ENCODE measurements at places on chromosomes 1 and 21.

GRCh38 chr1:225863167-225863566 is 19.0 kb downstream of the TMEM63A start:
- no peak for DNase-seq

DNA sequence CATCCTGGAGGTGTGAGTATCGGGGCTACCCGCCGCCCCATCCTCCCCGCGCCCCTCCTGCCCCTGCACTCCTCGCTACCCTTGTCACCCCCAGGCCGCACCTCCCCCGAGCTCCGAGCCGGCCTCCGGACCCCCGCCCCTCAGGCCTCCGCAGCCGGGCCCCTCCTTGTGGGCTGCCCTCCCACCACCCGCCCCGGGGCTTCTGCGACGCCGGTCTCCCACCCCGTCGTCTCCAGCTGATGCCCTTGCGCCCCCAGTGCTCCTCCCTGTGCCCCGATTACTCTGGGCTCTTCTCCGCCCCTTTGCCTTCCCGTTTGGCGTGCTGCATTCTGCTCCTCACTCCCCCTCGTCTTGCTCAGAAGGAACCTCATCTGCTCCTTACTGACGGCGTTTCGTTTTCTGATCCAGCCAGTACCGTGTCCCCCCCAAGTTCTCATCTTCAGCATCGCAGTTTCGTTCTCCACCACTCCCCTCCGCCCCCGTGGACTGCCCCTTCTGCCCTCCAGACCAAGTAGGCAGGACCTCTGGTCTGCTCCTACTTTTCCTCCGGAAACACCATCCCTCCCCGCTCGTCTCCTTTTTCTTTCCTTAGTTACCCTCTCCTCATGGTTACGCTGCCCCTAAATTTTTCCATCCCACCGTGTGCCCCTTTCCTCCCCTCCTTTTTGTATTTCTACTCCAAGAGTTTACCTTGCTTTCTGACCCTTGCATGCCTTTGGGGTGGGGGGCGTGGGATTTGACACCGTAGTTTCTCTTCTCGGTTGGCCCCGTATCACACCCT is 841 bp downstream of the SNX27 start:
- peak; percentile 69 for DNase-seq

- DNase-seq, result peak; percentile 2
Observed at GRCh38 chr1:233721004-233721595, 107.2 kb downstream of the KCNK1 start.

- DNase-seq, result no peak
Observed at GRCh38 chr1:38152351-38153065, 105.9 kb upstream of the POU3F1 start.

- no peak for DNase-seq
Observed at GRCh38 chr1:72184099-72184701, 98.1 kb downstream of the NEGR1 start.

GRCh38 chr1:44029260-44029910 is 1.9 kb downstream of the SLC6A9 start:
- no peak for DNase-seq

- no peak for DNase-seq
Observed at GRCh38 chr1:240385985-240386978, 225.7 kb downstream of the GREM2 start.

DNA sequence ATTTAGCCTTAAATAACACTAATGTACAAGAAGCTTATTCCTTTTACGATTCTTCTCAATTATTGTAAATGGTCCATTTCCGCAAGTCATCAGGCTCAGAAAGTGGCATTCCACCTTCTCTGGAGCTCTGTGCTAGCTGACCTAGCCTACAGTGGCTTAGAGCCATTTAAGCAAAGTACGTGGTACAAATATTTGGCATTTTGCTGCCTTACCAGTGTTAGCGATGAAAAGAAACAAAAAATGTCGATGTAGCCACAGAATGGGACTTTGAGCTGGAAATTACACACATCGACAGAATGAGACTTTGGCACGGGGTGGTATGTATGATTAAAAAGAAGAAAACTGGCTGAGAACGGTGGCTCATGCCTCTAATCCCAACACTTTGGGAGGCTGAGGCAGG is 26.1 kb downstream of the OVAAL start:
- no peak for DNase-seq

DNA sequence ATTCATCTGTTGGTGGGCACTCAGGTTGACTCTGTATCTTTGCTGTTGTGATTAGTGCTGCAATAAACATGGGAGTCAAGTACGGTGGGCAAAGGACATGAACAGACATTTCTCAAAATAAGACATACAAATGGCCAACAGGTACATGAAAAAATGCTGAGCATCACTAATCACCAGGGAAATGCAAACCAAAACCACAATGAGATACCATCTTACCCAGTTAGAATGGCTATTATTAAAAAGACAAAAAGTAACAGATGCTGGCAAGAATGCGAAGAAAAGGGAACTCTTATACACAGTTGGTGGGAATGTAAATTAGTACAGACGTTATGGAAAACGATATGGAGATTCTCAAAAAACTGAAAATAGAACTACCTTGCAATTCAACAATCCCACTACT is 98.9 kb downstream of the TMEM53 start:
- DNase-seq, result no peak

GRCh38 chr1:223848536-223848935 is 2.8 kb upstream of the TP53BP2 start:
- no peak for DNase-seq

DNA sequence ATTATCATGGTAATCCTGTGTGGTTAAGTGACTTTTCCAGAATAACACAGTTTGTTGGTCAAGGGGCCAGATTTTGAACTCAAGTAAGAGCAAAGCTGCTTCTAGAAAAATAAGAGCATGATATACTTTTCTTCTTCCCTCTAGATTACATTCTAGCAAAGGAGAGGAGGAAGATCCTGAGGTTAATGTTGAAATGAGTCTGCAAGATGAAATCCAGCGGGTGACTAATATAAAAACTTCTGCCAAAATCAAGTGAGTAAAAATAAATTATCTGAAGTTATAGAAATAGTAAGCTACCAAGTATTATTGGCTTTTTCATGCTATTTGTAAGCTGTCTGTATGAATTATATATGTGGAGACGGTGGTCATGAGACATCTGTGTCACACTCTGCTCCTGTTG is 12.8 kb downstream of the WDR3 start:
- no peak for DNase-seq

DNA sequence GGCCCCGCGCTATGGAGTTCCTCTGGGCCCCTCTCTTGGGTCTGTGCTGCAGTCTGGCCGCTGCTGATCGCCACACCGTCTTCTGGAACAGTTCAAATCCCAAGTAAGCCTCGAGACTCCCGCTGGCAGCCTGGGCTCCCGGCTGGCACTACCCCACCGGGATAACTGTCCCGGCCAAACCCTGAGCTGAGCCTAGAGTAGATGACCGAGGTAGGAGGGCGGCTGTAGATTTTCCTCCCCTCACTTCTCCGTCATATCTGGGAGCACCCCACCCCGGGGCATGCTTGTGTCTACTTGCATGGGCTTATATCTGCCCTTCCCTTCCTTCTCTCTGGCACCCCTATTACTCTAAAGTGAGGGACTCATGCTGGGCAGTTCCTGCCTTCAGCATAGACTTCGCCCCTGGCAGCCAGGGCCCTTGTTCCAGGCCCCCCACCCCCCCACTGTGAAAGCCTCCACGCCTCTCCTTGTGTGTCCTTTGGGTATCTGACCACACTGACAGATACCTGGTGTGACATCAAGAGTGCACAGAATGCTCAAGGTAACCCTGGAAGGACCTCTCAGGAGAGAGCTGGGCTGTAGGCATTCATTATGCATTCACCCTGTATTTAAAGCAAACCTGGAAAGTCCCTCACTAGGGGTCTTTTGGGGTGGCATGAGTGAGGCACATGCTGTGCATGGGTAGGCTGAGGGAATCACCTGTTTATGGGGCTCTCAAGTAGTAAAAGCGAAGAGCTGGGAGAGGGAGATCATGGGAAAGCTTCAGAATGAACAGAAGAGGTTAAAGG is 485 bp downstream of the EFNA1 start:
- no peak for DNase-seq

DNA sequence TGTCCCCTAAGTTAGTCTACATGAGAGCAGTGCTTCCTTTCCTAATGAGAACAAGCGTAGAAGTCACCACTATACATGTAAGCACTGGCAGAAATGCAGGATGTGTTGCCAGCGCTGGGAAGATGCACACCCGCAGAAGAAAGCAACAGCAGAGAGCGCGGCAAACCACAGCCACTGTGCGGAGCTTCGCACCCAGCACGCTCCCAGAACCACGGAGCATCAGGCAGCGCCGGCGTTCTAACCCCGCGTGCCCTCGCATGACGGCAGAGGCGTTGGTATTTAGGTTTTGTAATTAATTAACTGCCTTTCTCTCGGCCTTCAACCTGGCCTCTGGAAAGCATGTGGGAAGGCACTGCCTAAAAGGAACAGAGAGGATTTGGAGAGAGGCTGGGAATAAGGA is 69.1 kb downstream of the OLIG1 start:
- no peak for DNase-seq

DNA sequence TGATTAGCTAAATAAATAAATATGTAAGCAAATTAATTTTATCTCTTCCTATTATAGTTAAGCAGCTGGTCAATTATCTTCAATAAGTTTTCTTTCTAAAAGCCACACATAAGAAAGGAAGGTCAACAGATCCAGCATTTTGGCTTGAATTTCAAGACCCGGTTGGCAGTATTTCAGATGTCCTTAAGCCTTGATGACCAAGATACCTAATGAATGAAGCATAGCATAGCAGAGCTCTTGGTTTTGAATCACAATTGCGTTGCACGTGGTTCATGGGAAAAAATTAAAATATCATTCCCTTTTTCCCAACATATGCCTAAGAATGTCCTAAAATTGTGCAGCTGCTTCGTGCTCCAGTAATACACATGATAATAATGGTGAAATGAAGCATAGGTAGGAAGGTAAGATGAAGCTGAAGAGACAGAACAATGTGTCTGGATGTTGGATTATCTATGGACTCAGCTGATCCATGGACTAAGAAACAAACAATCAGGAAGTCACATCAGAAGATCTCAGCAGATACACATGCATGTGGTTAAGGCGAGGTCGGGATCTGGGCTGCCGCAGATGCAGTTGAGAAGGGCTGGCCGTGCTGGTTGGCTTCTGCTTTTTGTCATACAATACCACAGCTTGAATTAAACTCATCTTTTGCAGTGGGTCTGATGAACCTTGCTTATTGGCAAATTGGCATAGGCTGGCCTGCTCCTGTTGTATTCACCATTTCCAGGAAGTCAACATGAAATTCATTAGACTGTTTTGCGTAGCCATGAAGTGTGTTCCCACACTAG is 284.9 kb upstream of the RUNX1 start:
- peak; percentile 47 for DNase-seq

GRCh38 chr1:3869751-3870301 is 12.6 kb downstream of the DFFB start:
- no peak for DNase-seq

DNA sequence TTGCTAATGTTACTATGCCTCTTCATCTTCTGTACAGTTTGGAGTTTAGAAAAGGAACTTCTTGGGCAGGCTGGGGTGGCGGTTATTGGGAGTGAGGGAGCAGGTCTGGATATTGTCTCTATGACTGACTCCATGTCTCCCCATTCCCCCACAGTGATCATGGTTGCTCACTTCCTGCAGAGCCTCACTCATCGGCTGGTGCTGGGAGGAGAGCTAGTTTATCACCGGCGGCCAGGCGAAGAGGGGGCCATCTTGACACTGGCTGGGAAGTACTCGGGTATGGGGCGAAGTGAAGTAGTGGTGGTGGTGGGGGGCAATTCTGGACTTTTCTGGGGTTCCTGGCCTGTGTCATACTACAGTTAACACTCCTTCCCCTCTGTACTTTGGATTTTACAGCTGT is 2.2 kb downstream of the TOMM40L start:
- DNase-seq, result peak; percentile 30

DNA sequence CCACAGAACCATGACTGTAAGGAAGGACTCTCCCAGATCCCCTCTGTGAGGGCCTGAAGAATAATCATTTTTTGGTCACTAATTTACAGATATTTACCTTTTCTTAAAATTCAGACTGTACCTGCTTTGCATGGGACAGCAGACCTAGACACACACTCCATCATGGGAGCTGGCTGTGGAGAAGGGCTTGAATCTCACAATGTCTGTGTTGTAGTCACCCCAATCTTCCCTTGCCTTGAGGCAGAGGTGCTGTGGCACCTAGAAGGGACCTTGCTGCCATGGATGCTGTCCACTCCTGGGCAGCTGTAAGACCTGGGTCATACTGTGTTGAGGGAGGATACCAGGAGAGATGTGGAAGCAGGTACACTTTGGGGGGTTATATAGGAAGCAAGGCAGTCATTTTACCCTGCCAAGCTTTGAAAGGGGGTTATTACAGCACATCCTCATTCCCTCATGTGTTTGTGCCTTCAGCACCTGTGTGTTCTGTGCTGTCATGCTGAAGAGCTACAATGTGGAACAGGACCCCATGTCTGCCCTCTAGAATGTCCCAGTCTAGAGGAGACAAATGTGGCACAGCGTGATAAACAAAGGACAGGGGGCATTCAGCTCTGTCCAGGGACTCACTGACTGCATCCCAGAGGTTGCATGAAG is 27.1 kb downstream of the TRAF5 start:
- no peak for DNase-seq

DNA sequence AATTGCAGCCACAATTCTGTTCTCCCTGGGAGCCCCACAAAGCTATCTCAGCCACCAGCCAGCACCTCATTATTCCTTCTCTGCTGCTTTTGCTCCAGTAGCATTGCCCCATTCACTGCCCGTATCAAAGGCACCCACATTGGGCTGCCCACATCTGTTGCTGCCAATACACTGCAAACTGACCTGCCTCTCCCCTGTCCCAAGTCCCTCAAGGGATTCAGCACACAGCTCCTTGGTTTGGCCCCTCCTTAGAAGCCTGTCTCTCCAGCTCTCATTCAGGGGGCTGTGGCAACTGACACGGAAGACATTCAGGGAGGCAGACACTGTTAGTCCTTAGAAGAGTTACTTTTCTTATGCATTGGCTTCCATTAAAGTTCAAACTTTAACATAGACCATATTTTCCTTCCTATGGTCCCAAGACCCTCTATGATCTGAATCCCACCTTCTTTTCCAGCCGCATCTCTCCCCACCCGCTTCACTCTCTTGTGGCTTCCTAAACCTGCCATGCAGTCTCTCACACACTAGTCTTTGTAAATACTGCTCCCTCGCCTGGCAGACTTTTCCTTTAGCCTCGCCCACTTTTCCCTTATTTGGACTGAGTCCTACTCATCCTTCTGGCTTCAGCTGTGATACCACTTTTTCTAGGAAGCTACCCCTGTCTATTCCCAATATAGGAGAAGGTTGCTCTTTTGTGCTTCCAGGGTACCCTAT is 19.3 kb upstream of the KLHDC8A start:
- no peak for DNase-seq

- no peak for DNase-seq
Observed at GRCh38 chr1:231702804-231703203, 76.2 kb downstream of the DISC1 start.

- no peak for DNase-seq
Observed at GRCh38 chr1:73366734-73367413, 831.1 kb downstream of the LRRIQ3 start.

DNA sequence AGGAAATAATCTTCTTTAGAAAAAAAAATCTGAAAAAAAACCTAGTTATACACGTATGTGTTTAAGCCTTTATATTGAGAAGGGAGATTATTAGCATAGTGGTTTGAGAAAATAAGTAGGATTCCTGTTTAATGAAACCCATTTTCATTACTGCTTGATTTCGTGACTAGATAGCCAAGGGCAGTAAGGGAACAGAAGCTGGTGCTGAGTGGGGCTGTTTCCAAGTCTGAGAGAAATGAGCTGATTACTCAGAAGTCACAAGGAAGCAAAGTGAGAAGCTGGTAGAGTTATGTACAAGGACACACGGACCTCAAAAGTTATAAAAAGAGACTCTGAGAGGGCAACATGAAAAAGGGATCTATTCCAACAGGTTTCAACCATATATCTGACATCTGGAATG is 256.5 kb downstream of the TTLL7 start:
- DNase-seq, result no peak

GRCh38 chr1:245673881-245674414 is 519.2 kb downstream of the KIF26B start:
- peak; percentile 81 for DNase-seq
